ENCODE measurements at places on chromosomes 11 and 22.

GRCh38 chr22:44145544-44145943 is 35.2 kb upstream of the PARVG start:
- DNase-seq = no peak

- DNase-seq = no peak
Measured at GRCh38 chr11:130778705-130779104, 137.6 kb downstream of the SNX19 start.

DNA sequence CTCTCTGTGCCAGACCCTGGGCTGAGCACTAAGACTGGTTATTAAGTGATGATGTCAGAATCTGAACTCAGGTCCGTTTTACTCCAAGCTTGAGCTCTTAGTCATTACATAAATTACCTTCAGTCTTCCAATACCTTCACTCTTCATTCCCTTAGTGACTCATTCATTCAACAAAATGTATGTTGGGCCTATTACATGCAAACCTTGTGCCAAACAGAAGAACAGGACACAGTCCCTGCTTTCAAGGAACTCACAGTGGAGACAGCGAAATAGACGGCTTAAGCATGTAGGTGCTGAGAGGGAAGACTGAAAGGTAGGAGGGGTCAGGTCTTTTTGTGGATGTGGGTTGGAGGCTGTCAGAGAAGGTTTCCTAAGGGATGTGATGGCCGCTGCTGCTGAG is 3.3 kb downstream of the KCTD14 start:
- DNase-seq = no peak

DNA sequence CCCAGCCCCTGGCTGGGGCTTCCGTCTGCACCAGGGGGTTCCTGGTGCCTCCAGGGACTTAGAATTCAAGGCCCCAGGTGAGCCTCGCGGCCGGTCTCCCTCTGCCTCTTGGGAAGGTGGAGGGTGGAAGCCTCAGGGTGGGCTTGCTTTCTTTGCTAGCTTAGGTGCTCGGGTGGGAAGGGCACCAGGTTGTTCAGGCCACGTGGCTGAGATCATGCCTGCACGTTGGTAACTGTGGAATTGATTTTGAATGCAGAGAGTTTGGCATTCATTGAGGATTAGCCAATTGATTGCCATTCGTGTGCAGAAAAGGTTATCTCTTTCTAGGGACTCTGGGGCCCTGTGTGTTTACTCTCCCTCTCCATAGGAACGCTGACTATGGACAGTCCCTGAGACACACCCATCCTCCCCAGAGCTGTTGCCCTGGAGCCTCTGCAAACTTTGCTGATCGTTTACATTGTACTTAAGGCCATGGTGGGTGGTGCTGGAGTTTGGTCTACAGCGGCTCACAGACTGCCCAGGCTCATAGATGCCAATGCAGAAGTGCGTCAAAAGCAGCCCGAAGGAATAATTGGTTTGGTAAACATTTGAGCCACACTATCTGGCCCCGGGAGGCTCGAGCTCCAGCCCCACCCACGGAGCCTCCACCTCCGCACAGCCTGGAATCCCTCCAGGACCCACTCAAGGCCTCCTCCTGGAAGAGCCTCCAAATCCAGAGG is 1457.7 kb downstream of the BRD1 start:
- peak; percentile 84 for DNase-seq

DNA sequence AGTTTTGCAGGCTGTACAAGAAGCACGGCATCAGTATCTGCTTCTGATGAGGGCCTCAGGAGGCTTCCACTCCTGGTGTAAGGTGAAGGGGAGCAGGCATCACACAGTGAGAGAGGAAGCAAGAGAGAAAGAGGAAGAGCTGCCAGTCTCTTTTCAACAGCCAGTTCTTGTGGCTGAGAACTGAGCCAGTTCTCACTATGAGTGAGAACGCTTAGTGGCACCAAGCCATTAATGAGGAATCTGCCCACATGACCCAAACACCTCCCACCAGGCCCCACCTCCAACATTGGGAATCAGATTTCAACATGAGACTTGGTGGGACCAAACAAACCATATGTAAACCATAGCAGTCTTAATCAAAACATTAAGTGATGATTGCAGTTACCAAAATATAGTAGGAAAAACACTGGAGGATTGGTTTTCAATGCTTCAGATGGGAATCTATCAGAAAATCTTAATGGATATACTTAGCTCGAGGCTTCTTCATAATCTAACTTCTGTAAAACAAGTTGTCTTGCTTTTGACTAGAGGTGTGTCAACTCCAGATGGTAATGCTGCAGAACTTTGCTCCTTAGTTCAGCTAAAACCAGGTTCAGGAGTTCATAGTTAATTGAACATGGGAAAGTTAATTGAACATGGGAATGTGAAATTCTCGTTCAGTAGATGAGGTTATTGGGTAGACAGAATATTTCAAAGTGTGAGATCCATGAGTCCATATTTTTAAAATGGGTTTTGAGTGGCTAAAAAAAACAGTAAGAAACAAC is 12.2 kb downstream of the FAR1 start:
- DNase-seq = no peak

DNA sequence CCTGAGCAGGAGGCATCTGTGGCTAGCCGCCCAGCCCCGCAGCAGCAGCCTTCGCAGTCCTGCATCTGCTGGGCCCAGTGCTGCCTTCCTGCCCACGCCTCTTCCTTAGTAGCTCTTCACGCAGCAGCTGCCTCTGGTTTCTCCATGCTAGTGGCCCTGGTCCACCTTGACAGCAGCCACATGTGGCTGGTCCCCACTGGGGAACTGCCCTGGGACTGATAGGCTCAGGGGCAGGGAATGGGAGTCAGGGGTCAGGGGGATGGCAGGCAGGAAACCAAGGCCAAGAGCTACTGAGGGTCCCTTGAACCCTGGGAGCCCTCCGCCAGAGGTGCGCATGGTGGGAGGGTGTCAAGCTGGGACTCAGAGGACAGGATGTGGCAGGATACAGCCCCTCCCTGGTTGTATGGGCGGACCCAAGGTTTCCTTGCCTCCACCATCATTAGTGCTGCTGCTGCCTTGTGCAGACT is 99.4 kb upstream of the PITPNB start:
- DNase-seq = no peak

GRCh38 chr11:33893711-33894397 is 2.0 kb upstream of the LMO2 start:
- no peak for DNase-seq

- no peak for DNase-seq
Measured at GRCh38 chr11:109298865-109299264, 123.1 kb upstream of the C11orf87 start.

GRCh38 chr22:35400501-35400790 is 506 bp downstream of the MCM5 start:
- DNase-seq = no peak

GRCh38 chr22:24089951-24090350 is 78.8 kb downstream of the CABIN1 start:
- DNase-seq = no peak

GRCh38 chr22:24176040-24176439 is 5.2 kb upstream of the SUSD2 start:
- no peak for DNase-seq

- DNase-seq = no peak
Measured at GRCh38 chr11:121844016-121844415, 272.0 kb downstream of the BLID start.
